ENCODE measurements at places on chromosomes 5 and 9.

DNA sequence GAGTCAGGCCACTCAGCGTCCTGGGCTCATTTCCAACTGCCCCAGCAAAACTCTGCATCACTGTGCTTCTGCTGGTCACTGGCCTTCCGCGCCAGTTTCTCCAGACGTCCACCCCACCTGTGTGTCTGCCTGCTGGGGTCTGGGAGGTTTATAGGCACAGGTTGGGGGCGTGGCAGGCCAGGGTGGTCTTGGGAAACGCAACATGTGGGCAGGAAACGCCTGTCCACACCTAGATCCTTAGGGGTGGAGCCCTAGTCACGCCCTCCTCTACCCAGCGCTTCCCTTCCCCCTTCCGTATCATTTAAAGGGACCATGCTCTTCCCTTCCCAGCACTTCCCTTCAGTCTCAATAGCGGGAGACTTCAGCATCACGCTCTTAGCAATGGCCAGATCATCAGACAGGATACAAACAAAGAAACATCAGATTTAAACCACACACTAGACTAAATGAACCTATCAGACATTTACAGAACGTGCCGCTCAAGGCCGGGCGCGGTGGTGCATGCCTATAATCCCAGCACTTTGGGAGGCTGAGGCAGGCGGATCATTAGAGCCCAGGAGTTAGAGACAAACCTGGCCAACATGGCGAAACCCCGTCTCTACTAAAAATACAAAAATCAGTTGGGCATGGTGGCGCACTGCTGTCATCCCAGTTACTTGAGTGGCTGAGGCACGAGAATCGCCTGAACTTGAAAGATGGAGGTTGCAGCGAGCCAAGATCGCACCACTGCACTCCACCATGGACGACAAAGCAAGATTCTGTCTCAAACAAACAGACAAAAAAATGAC lies 11.8 kb upstream of the BTNL9 start:
- no peak for DNase-seq

DNA sequence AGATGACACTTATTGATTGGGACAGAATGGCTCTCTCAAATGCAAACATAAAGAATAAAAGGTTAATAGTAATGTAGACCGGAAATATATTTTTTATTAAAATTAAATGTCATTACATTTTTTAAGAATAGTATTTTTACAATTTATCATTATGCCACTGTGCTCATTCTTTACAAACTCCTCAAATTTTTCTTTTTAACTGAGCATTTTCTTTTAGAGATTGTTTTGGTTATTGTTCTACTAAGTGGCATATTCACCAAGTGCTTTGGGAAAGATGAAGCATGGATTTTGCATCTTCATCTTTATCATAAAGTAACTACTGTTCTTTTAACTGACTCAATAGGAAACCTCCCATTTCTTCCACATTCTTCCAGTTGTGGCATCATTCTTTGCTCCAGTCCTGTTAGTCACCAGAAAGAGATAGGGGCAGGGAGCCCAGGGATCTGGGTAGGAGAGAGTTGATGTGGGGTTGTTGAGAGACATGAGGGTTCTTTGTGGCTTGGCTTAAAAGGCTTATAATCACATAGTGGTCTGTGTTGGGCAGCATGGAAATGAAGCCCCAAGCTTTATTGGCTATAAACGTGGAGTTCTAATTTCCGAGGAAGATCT lies 69.8 kb downstream of the SYK start:
- no peak for DNase-seq

DNA sequence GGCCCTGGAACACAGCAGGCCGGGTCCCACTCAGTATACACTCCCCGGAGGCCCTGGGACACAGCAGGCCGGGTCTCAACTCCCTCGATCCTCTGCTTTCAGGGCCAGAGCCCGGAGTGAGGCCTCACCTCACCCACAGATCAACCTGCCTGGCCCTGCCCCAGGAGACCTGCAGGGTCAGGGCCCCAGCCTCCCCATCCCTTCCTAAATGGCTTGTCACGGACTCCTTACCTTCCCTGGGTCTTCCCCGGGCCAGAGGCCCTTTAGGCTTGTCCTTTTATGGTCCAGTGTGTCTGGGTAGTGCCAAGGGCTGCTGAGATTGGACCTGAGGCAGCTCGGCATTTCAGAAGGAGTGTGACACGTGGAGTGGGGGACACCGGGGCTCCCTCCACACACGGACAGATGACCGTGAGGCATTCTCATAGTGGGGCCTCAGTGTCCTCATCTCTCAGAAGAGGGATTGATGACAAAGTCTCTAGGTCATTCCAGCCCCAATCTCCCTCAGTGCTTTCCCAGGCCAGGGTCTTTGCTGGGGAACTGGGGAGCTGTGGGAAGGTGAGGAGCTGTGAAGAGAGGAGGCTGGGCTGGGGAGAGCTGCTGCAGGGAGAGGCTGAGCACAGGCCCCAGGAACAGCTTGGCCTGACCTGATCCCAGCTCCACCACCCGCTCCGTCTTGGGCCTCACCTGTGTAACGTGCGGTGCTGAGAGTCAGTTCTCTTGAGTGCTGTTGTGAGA lies 18.0 kb upstream of the PLEKHG4B start:
- DNase-seq: no peak

GRCh38 chr9:124278054-124278540 lies 20.3 kb downstream of the NEK6 start:
- no peak for DNase-seq

GRCh38 chr5:75243100-75243499 lies 6.4 kb upstream of the ANKRD31 start:
- DNase-seq: no peak

DNA sequence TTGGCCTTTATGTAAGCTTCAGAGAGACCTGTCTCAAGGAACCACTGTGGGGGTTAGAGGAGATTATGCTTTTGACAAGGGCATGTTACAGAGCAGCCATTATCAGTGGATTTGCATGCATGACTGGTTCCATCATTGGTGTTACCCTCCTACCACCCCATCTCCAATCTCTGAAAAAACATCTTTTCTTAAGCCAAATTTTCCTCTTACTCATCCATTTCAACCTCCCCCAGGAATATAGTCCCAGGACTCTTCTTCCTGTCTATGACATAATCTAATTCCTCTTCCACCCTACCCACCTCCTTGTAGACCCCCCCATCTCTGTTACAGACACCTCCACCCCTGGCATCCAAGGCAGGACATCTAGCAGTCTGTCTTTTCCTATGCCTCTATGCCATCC lies 33.1 kb upstream of the ADRB2 start:
- DNase-seq: no peak

GRCh38 chr9:109883623-109884022 lies 103.6 kb downstream of the PALM2AKAP2 start:
- DNase-seq: no peak

DNA sequence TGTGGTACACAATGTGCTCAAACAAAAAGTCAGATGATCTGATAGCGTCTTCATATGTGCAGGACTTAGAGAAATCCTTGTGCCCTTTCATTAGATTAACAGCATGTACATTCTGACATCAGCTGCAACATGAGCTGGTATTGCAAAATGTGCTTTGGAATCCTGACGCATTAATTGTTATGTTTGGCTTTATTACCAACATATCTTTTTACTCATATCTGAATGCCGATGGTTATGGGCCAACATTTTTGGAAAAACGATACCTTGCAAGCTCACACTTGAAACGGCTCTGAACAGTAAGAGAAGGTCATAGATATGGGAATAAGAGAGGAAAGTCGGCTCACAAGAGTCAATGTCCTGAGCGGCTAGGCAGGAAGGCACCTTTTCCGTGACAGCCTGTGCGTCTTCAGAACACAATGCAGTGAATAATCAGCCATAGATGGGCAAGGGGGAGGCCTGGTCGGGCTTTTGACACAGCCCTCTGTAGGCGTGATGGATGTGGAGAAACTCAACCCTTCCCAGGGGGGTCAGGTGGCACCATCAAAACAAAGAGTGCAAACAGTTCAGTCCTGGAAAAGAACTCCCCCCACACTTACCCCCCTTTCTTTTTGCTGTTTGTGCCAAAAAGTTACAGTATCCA lies 36.4 kb upstream of the GAS1 start:
- no peak for DNase-seq

DNA sequence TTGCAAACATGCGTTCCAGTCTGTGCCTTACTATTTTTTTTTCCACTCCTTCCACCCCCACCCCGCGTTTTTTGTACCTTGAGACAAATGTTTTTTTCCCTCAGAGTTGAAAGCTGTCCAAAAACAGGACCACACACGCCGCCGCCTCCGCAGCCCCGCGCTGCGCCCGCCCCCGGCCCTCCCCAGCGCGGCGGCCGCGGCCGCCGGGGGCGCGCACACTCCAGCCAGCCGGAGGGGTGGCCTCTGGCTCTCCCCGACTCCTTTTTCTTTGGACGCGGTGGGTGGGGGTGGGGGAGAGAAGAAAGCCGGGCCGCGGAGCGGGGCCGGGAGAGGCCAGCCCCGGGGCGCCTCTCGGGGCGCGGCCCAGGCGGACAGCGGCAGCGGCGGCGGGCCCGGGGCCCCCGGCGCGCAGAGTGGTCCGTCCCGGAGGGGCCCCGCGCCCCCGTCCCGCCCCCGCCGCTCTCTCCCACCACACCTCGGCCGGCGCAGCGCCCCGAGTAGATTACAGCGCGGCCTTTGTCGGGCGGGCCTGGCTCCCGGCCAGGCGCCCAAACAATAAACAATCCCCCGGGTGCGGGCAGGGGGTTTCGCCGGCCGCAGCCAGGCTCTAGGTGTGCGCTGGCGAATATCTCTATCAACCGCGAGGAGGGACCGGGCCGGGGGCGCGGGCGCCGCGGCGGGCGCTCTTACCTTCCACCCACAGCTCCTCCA lies 10.9 kb downstream of the PTCH1 start:
- no peak for DNase-seq

GRCh38 chr5:24385070-24385469 lies 259.7 kb downstream of the CDH10 start:
- DNase-seq: no peak

- DNase-seq: no peak
Measured at GRCh38 chr9:18447131-18447530, 26.8 kb upstream of the ADAMTSL1 start.

GRCh38 chr5:93622240-93622885 lies 39.3 kb downstream of the NR2F1 start:
- no peak for DNase-seq

DNA sequence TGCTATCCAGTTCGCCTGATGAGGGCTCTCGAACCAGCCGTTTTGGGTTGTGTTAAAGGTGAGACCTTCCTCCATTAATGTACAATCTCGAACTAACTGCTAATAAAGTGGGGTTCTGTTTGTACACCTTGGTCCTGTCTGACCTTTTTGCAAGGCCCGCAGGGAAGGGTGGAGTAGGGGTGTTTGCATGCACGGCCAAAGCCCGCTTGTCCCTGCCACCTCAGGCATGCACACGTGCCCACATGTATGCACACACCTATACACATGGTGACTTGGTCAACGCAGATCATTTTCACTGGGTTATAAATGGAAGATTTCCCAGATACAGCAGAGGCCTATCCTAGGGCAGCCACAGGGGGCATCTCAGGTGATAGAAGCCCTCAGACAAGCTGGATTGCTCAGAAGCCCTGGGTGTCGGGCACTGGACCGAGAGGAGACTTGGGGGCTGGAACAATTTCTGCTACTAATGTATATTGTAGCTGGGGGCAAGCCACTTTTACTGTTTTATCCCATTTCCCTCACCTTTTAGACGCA lies 50.2 kb downstream of the NDST1 start:
- DNase-seq: no peak

GRCh38 chr9:15211815-15212495 lies 95.1 kb downstream of the TTC39B start:
- no peak for DNase-seq

DNA sequence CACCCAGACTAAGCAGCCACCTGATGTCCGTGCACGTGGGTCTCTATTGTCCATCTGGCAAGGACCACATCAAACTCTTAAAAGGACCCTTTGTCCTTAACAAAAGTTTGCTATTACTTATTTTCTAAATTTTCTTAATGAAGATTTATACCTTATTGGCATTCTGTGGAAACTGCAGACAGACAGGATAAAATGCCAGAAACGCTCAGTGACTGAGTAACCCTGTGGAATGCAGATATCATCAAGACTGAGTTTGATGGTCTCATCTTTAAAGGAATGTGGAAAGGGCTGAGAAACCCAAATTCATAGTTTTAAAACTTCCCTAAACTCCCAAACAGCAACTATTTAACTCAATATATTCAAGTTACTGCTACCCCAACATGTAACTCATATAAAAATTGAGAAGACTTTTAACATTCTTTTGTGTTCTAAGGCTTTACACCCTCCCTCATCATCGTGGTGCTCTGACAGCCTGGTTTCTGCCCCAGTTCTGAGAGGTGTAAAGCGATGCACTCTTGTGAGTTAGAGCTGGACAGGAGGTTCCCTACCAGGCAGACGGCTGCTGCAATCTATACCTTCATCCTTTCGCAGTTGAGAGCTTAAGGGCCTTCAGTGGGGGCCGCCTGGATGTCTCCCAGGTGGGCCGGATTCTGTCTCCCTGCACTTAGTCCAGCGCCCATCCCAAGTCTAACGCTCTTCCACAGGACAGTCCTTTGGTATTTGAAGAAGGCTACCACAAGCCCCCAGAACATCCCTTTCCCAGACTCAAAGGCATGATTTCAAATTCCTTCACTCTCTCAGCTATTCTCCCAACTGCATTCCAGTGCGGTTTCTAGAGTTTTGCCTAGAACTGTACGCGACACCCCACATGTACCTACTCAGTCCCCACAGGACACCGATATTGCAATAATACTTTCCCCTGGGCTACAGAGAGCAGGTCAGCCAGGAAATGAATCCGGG lies 68.9 kb downstream of the DAP start:
- DNase-seq: no peak

DNA sequence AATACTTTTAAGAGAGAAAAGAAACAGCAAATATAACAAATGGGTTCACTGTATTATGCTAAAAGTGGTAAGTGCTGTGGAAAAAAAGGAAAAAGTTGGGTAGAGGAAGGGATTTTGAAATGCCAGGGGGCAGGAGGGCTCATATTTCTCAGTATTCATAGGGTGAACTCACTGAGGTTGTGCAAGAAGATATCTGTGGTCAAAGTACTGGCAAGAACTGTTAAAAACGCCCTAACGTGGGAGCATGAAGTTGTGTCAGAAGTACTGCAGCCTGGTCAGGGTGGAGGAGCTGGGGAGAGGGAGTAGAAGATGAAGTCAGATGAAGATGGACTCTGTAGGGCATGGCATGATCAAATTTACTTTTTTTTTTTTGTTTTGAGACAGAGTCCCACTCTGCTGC lies 31.2 kb upstream of the SLC28A3 start:
- DNase-seq: no peak

- DNase-seq: no peak
Measured at GRCh38 chr5:77560677-77561263, 68.7 kb upstream of the WDR41 start.

- DNase-seq: no peak
Measured at GRCh38 chr9:89432986-89433530, 64.9 kb downstream of the SEMA4D start.

DNA sequence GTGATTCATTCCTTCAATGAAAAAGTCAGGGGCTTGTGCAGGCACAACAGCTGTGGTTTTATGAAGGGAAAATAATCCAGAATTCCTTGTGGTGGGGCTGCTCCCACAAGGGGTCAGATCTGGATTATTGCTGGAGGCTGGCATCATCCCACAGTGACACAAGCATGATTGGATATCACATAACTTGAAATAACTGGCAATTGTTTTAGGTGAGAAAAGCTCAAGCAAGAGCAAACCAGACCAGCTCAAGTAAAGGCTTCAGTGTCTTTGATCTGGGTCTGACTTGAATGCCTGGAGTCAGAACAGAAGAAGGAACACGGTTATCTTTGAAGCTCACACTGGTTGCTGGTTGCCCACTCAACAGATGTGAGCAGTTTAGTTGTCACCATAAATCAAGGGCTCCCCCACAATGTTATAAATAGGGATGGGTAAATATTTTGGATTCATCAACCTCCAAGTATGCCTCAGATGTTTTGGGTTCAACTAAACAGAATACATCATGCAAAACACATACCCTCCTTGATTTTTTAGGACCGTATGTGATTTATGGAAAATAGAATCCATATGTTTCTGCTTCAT lies 3.1 kb upstream of the ZNF474 start:
- no peak for DNase-seq

- no peak for DNase-seq
Measured at GRCh38 chr9:36501727-36502126, 71.0 kb upstream of the MELK start.
